ENCODE measurements at places on chromosomes 11 and 22.

- DNase-seq = peak; percentile 51
Measured at GRCh38 chr11:114317787-114318137, 21.6 kb downstream of the NNMT start.

DNA sequence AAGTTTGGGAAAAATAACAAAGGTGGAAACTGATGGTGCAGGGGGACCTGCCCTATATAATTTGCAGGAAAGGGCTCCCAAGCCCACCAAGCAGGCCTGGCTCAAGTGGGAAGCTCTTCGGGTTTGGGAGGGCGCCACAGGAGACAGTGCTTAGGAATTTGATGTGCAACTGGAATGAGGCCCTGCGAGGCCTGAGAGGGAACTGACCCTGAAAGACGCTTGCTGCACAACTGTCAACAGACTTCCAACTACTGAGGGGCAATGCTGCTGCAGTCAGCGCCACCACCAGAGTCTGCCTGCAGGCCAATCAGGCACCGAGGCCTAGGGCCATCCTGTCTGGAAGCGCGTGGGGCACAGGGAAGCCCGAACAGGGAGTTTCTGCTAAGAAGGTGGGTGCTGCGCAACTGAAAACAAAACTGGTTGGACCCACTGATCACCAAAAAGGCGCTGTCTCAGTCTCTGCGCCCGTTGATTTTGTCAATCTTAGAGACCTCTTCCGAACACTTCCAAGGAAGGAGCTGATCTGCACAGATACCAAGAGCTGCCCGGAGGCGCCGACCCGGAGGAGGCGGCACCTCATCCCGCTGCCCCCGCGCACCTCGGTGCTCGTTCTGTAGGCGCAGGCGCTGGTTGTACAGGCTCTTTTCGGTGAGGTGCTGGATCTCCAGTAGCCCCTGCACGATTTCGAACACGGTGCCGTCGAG lies 667 bp downstream of the DGCR6L start:
- DNase-seq = no peak

DNA sequence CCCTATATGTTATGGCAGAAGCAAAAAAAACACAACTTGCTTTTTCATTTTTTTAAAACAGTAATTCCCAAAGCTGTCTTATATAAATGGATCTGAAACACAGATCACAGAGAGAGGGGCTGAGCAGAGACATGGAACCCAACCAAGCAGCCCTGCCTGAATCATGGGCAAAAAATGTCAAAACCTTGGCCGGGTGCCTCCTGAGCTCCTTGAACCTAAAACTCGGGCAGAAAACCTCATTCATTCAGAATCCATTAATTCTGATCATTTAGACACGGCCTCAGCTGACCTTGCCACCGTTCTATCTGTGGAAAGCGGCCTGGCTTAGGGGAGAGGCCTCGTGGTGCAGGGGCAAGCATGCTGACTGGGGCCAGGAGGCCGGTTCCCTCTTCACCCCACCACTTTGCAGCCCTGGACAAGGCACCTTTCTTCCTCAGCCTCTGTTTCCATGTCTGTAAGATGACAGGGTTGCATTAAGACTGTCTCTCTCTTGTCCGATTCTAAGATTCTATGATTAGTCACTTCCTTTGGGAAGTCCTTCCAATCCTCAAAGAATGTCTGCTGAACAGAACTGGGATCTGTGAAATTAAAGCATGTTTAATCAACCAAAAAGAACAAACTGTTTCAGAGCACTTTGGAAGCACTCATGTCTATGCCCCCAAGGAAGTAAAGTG lies 26.0 kb downstream of the TENM4 start:
- DNase-seq = no peak

GRCh38 chr11:105202844-105203548 lies 63.4 kb upstream of the CARD18 start:
- no peak for DNase-seq

- no peak for DNase-seq
Measured at GRCh38 chr11:101723371-101723770, 139.6 kb upstream of the TRPC6 start.

DNA sequence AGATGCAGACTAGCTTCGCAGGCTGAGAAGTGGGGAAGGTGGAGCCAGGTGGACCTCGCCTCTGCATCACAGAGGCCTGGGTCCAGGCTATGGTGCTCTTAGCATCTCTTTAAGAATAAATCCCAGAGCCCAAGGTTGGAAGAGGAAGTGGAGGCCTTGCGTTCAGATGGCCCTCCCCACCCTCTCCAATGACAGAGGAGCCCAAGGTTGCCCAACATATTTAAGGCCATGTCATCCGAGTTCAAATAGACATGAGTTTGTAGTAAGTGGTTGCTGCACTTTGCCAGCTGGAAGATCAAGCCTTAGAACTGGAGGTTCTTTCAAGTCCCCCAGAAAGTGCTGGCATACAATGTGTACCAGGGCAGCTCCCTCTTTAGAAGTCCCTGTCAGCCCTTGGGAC lies 47.1 kb upstream of the HORMAD2 start:
- DNase-seq = no peak

DNA sequence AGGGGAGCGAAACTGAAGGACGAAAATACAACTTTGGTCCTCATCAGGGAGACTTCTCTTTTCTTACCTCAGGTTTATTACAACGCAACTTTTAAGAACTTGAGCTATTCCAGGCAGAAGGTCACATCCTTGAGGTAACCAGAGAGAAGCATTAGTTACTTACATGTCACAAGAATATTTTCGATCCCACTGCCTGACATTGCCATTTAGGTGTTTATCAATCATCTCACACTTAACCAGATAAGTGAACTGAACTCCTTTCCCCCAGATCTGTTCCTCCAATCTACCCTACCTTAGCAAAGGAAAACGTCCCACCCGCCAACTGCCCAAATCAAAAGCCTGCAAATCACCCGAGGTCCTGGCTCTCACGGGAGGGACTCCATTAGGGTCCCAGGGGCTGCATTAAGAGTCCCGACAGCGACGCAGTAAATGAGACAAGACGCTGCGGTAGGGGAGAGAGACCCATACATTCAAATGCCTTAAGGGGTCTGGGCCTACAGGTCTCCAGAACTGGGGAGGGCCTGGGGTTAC lies 734 bp downstream of the ZNF280B start:
- DNase-seq = no peak
